Stimulated activated CD4-positive, alpha-beta T cell treated with anti-CD3 and anti-CD28 coated beads, TNF-alpha, amount 100 ng/mL, for 1 hour (primary cell): ENCODE measurements at places on chromosomes 11 and 22.

DNA sequence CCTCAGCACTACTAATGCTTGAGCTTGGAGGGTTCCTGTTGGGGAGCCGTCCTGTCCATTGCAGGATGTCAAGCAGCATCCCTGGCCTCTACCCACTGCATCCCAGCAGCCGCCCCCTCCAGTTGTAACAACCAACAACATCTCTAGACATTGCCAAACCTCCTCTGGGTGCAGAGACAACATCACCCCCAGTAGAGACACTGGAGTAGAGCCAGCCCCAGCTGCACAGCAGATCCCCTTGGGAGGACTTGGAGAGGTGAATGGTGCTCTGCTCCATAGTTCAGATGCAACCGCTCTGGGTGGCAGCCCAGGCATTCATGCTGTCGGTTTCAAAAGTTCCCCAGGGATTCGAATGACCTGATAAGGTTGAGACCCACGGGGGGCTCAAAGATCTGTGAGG, 259.0 kb downstream of the MN1 start:
- DNase-seq: no peak

DNA sequence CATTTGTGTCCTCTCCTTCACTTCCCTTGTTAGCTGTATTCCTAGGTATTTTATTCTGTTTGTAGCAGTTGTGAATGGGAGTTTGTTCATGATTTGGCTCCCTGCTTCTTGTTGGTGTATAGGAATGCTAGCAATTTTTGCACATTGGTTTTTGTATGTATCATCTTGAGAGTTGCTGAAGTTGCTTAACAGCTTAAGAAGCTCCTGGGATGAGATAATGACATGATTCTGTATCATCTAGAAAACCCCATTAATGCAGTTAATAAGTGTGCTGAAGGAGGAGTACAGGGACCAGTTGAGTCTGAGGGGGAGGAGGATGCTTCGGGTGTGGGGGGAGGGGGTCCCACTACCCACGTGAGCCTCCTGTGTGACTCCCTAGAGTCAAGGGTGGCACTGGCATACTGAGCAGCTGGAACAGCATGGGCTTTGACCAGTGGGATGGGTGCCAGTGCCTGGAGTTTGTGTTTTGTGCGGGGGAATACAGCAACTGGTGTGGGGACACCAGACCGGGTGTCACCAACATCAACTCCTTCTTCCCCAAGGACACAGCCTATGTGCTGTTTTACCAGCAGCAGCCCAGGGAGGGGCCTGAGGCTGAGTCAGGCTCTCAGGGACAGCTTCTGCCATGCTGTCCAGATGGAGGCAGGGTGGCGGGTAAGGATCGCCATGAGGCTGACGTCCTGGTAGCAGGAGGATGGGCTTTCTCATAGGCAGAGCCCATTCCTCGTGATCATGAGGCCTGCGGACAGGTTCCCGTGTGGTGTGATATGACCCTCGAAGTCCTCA, 24.1 kb downstream of the USP35 start:
- no peak for DNase-seq

DNA sequence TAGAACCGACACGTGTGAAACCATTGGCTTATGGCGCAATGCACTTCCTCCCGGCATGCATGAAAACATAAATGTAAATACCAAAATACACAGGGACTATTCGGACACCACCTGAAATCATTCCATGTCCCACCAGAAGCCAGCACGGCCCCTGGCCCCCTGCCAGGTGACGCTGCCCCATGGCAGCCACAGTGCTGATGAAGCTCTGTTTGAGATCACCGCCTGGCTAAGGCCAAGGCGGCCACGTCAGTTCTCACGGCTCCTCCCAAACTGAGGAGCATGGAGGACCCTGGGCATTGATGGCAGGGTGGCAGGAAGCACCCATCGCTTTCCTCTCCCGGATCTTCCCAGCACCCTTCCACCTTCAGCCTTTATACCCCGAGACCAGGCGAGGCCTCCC, 89.5 kb downstream of the CDKN1C start:
- no peak for DNase-seq

- DNase-seq: peak; percentile 44
These were observed 15.2 kb downstream of the PIM3 start for GRCh38 chr22:49975543-49976389.

- DNase-seq: no peak
These were observed 311.6 kb downstream of the AASDHPPT start for GRCh38 chr11:106389101-106389500.

DNA sequence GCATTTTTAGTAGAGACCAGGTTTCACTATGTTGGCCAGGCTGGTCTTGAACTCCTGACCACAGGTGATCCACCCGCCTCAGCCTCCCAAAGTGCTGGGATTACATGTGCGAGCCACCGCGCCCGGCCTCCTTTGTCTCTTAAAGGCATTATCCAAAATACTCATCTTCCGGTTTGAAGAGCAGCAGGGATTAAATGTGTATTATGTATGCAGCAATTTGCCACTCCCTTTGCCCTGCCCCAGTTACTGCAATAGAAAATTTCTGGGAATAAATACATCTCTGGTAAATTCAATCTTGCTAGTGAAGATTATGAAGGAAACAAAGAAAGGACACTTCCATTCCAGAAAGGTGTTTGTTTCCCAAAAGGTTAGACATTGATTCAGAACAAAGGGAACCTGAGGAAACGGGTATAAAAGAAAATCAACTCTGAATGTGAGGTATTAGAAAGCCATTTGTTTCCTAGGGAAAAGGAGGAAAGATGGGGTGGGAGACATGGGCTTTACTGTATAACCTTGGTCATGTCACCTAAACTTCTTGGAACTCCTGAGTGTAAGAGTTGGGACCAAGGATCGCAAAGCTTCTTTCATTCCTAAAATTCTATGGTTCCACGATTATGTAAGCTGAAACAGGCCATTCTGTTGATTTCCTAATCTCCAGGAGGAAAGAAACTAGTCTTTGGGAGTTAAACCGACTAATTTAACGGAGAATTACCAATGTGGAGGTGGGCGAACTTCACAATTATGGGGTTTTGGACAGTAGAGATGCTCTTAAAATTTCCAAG, 959 bp upstream of the HIPK3 start:
- DNase-seq: no peak

GRCh38 chr22:37228106-37229011, 15.7 kb downstream of the RAC2 start:
- no peak for DNase-seq

- peak; percentile 47 for DNase-seq
These were observed 925 bp upstream of the KCNJ11 start for GRCh38 chr11:17389211-17389956.

- no peak for DNase-seq
These were observed 84.9 kb downstream of the ME3 start for GRCh38 chr11:86587264-86588193.

DNA sequence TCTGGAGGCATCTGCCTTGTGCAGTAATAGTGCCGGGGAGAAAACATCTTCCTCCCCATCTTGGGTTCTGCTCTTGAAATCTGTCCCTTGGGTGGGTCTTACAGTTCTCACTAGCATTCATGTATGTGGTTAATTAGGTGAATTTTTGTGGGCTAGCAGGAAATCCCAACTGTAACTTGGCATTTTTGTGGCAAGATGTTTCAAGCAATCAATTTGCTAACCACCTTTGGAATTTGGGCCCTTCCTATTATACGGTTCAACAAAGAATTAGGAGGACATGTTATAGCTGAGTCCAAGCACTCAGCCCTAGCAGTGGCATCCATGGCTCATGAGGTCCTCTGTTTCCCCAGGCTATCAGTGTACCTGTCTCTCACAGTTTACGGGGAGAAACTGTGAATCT, 89.1 kb upstream of the MTNR1B start:
- DNase-seq: no peak

DNA sequence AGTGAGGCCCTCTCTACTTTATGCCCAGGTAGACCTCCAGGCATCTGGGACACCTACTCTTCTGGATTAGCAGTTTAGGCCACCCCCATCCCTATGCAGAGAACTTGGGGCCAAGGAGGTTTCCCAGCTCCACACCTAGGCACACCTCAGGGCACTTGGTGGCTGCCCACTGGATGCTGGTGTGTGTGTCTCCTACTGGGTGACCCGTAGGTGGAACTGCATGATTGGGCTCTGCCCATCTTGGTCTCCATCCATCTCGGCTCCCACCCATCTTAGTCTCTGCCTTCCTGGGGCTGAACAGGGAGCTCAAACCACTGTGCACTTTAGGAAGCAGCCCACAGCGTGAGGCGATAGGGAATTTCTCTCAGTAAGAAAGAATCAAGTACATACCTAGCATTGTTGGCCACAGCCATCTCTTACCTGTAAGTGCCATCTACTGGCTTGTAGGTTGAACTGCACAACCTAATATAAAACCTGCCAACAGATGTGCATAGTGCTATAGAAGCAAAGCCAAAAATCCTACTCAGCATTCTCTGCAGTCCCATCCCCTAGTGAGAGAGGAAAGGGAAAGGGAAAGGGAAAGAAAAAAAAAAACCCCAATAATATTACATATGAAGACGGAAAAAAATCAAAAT, 61.6 kb upstream of the PTPN5 start:
- DNase-seq: no peak

- DNase-seq: no peak
These were observed 21.3 kb upstream of the MTNR1B start for GRCh38 chr11:92948116-92948515.

DNA sequence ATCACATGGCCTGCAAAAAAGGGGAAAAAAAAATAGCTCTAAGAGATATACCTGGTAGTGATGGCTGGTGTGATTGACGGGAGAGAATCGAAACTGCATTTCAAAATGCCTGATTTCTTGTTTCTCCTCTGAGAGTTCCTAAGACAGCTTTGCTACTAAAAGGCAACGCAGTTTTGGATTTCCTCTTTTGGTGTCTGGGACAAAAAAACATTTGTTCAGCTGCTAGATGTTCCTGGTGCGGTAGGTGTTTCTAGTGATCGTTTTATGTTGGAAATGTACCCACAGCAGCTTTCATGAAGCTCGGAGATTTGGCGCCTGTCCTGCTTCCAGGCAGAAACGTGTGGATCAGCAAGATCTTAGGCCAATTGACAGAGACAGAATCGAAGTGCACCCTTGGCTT, 18.1 kb downstream of the P2RX3 start:
- DNase-seq: no peak

- peak; percentile 48 for DNase-seq
These were observed 45.9 kb downstream of the ZNF143 start for GRCh38 chr11:9506489-9507276.

- no peak for DNase-seq
These were observed 136.3 kb downstream of the PKNOX2 start for GRCh38 chr11:125300791-125301218.

- DNase-seq: no peak
These were observed 3.6 kb downstream of the PLA2G3 start for GRCh38 chr22:31136711-31137110.

GRCh38 chr22:32127904-32128303, 31.2 kb downstream of the C22orf42 start:
- DNase-seq: no peak

DNA sequence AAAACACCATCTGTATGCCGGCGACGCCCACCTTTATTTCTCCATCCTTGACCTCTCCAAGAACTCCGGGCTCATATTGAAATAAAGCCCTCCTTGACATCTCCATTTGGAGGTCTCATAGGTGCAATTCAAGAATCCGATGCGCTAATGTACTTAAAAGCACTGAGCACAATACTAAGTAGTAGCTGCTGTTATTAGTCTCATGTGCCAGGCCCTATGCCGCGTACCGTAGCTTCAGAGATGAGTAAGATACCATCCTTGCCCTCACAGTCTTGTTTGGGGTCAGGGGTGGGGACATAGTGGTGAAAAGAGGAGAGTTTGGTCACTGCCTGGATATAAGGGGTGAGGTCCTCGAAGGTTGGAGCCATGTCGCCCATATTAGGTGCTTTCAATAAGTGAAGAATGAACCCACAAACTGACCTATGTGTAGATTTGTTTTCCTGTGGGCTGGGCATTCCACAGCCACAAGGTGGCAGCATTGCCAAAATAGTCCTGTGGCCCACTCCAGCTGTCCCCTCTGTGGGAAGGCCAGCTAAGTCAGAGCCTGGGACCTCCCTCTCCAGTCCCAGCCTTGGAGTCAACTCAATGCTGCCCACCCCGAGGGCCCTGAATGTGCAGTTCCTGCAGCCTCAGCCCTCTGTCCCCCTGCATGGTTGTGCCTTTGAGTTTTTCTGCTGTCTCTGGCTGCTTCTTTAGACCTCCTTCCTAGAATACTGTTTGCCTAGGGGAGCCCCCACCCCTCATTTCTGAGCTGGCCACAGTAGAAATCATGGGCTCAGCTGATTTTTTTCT, 6.5 kb downstream of the DCPS start:
- DNase-seq: no peak

GRCh38 chr11:127000291-127000968, at the start of gene KIRREL3:
Gene KIRREL3, minus strand, starts transcription at chr11:127000770.
- no peak for DNase-seq

DNA sequence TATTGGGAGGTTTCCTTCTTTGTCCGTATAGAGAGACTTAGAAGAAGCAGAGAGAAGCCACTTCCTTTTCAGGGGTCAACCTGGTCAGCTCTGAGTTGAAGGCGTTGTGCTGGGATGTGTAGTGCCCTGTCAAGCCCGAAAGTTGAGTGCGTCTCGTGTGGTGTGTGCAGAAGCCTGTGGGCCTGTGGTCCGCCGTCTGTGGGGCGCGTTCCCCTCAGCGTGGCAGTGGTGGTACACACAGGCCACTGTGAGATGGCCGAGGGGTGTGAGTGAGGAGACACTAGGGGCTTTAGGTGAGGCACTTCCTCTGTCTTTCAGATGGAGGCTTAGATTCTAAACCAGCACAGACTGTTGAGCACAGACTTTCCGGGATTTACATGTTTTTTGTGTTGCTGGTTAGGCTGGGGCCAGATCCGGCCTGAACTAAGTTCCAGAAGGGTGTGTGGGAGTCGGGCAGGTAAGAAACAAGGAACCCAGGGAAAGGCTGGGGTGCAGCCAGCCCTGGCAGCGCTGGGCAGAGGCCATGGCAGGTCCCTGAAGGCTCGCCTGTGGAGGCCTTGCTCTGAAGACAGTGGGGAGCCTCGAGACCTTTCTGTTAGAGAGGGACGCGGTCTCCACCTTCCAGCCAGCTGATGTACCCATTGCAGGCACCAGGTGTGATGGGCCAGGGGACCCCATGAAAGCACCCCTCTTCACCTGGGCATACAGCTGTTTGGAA, 194.2 kb downstream of the TBC1D22A start:
- DNase-seq: no peak

DNA sequence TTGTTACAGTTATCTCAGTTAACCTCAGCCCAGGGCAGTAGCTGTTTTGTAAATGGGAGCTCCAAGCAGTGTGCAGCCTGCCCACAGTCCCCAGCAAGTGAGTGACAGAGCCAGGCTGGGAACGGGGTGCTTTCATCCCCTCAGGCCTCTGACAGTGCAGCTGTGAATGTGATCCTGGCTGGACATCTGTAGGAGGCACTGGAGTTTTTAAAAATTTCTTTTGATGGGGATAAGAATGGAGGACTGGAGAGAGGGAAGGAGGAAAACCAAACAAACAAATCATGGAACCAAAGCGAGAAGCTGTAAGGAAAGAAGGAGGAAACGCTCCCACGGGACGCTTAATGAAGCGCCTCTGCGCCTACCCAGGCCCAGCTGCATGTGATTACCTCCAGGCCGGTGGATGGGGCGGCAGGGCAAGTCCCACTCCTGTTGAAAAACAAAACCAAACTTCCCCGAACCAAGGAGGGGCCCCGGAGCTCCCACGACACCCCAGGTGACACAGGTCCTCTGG, 40.6 kb downstream of the SCUBE1 start:
- DNase-seq: no peak

- DNase-seq: no peak
These were observed 31.5 kb downstream of the TRMU start for GRCh38 chr22:46366801-46367706.

GRCh38 chr11:68297494-68297811, 14.9 kb upstream of the LRP5 start:
- DNase-seq: no peak
